OCI-M1 (cell line): ENCODE measurements at places on chromosomes 3 and 15.
A peak's percentile ranks its signal among the peaks of the same experiment; 100 is the strongest.

- DNase-seq = no peak
These were observed 887 bp downstream of the OXTR start for GRCh38 chr3:8768364-8769087.

DNA sequence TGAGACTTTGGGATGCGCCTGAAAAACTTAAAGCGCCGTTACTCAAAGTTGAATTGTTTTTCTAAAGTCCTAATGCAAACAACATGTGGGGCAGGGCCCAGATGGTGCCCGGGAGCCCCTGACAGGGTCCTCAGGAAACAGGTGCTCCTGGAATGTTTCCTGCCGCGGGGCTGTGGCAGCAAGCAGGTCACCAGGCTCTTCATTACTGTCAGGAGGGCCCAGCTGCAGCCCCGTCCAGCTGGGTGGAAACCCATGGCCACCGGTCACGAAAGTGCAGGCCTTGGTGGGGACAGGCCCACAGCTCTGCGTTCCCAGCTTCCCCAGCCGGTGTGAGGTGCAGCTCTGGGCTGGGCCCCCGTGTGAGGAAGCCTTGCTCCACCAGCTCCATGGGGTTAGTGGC lies 63.9 kb upstream of the GATA2 start:
- DNase-seq = no peak

- DNase-seq = no peak
These were observed 95.7 kb downstream of the SAMMSON start for GRCh38 chr3:70095260-70095659.

GRCh38 chr3:175274474-175275218 lies 415.5 kb downstream of the NAALADL2 start:
- peak; percentile 40 for DNase-seq
